ENCODE measurements at places on chromosomes 7 and 10.
A peak's percentile ranks its signal among the peaks of the same experiment; 100 is the strongest.

GRCh38 chr10:95447685-95448084, 113.5 kb downstream of the SORBS1 start:
- no peak for DNase-seq

- DNase-seq = no peak
Observed at GRCh38 chr10:98264378-98265065, 3.5 kb downstream of the LOXL4 start.

- DNase-seq = no peak
Observed at GRCh38 chr10:92997620-92998019, 63.0 kb upstream of the CYP26C1 start.

- peak; percentile 58 for DNase-seq
Observed at GRCh38 chr7:73741600-73741999, 3.0 kb upstream of the ABHD11 start.

DNA sequence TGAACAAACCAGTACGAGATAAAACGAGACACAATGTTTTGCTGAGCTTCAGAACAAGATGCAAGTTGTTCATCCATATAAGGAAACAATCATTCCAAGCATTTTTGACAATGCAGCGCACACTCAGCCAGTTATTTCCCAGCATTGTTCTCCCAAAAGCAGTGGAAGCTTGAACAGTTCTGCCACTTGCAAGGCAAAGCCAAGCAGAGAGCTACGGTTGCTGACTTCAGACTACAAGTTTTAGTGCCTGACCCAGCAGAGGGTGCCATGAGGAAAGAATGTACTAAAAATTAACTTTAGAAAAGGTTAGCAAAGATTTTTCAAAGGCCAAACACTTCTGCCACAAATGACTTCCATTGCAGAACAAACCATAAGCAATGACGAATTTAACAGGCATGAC, 152.5 kb downstream of the SLC25A13 start:
- no peak for DNase-seq

GRCh38 chr10:29880856-29881255, 178.5 kb downstream of the JCAD start:
- no peak for DNase-seq

- no peak for DNase-seq
Observed at GRCh38 chr7:115033917-115034459, 112.1 kb downstream of the MDFIC start.

DNA sequence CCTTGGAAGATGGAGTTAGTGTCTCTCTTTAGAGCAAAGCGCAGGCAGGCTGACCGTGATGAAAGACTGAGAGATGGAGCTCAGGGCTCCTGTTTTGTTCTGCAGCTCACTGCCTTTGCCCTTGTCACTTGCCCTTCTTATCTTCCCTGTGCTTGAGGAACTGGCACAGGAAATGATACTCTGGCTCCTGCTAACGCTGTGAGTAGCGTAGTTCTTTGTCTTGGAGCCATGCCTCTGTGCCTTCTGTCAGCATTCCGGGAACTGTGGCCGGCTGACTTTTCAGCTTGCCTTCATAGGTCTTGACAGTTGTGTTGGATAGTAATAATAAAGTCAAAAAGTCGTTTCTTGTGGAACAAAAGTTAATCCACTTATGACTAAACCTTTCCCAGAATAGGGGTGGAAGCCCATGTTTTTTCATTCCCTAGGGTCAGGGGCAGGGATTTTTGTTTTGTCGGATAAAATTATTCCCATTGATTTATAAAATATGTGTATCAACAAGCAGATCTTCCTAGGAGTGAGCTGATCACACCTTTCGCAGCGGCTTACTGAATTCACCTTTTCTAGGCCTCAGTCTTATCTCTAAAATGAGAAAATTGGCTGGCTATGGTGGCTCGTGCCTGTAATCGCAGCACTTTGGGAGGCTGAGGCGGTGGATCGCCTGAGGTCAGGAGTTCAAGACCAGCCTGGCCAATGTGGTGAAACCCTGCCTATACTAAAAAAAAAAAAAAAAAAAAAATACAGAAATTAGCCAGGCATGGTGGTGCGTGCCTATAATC, 16.6 kb upstream of the TMEM236 start:
- DNase-seq = no peak

DNA sequence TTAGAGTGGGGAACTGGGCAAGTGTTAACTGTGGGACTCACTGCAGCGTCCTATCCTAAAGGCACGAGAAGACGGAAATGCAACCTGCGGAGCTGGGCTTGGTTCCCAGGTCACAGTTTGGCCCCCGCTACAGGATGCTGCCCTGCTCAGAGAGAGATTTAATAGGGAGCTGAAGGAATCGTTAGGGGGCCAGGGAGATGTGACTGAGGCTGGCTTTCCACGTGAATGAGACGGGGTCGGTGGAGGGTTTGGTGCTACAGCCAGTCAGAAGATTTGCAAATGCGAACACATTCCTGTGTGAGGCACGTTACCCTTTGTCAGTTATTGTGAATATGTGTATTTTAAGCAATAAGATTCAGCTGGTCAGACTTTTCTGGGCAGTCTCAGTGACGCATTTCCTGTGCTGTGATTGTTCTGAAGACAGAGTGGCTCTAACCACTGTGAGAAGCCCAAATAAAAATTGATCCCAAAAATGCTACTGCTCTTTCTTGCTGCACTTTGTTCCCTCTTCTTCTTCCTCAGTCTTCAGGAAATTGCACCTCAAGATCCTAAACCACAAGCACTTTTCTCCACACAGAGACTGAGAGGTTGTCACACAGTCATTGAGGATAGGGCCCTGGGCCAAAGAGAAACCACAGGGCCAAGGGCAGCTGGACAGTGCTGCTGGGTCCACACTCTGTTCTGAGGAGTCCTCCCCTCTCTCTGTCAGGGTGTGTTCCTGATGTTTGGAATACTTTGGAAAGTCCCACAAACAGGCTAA, 21.2 kb downstream of the CYP17A1 start:
- no peak for DNase-seq

DNA sequence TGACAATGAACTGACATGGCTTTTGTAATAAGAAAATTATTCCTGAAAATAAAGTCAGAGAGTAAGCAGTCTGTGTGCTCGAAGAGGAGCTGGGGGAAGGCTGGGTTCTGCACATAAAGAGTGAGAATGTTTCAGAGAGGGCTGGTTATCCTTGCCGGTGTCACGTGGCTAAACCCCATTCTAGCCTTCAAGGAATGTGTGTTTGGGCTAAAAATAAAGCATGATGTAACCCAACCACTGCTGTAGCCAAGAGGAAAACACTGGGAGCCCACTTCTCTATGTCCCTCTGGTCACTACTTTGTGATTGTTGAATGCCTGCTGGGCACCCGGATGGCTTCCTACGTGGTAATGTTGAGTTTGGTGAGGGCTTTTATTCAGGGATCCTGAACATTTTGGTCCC, 23.5 kb downstream of the WDFY4 start:
- no peak for DNase-seq

DNA sequence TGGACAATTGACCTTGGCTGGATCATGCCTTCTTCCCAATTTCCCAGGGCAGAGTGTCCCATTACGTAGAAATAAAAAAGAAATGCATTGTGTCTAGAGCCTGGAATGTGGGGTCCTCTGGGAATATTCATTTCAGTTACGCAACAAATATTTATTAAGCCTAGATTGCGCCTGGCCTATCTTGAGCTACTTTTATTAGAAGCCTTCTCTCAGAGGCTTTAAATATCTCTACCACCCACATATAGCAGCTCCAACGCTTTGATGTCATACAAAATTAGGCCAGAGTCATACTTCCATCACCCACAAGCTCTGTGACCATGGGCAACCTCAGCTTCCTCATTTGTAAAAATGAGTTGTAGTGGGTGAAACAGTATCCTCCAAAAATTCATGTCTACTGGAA, 24.9 kb upstream of the CARD11 start:
- DNase-seq = peak; percentile 79

DNA sequence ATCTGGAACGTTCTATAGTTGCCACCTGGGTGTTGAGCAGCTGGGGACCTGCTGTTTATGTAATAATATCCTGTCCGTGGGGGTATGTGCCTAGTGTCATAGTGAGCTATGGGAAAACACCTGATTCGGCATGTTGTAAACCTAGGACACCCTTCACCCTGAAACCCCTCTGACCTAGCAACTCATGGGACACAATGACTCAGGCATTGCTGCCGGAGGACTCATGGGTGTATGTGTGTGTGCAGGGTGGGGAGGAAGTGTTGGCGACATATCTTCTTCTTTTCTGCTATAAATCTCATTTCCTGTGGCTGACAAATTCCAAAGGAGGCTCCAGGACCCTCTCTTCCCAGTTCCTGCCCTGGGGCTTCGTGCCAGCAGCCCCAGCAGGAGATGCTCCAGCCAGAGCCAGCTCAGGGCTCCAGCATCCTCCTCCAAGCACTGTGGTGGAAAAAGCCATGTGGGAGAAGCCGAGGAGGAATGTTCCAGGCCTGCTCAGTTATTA, 77.0 kb upstream of the PODXL start:
- DNase-seq = no peak

DNA sequence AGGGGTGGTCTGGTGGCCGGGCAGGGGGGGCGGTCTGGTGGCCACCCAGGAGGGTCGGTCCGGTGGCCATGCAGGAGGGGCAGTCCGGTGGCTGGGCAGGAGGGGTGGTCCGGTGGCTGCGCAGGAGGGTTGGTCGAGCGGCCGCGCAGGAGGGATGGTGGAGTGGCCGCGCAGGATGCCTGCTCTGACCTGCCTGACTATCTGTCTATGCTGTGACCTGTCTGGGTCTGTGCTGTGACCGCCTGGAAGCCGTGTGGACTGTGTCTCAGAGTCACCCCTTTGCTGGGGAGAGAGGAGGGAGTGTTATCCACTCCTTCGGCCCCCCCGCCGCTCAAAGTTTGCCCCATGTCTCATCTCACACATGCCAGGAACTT, 113.2 kb downstream of the ACTR3B start:
- no peak for DNase-seq

DNA sequence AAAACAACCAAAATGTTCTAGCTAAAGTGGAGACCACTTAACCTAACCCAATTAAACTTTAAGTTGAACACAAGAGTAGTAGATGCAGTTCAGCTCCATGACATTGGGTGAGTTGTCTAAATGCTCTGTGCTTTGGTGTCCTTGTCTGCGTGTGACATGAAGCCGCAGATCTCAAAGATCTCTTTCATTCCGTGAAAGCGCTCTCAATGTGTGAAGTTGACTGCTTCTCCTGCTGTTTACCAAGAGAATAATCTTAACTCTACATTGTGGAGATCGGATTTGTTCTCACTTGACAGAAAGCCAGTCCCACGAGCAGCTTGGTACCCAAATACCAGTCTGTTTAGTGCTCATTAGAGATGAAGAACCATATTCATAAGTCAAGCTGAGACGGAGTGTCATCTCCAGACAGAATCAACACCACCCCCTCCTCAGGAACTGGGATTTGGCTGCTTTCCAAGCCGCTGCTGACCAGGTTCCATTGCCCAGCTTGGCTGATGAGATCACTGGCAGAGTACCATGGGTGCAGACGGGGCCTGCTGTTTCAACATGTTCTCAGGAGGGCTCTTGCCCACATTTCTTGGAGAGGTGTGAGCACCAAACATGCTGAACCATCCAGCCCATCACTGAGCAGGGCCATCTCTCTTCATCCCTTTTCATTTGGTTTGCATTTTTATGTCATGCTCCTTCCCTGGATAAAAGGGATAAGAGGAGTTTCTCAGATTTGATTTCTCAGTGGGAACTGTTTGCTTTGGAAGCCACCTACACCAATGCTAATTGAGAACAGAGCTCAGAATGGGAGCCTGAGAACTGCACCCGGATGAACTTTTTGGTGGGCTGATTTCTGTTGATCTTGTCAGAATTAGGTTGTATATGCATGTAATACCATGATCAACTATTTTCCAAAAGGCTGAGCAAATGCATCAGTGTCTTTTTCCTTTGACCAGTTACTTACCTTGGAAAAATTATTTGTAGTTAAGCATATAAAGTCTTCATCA, 95.8 kb upstream of the AGBL3 start:
- no peak for DNase-seq

- DNase-seq = no peak
Observed at GRCh38 chr7:45578467-45578866, 4.3 kb downstream of the ADCY1 start.

All from NAMALWA (cell line).